ENCODE measurements at places on chromosomes 2 and 18.

DNA sequence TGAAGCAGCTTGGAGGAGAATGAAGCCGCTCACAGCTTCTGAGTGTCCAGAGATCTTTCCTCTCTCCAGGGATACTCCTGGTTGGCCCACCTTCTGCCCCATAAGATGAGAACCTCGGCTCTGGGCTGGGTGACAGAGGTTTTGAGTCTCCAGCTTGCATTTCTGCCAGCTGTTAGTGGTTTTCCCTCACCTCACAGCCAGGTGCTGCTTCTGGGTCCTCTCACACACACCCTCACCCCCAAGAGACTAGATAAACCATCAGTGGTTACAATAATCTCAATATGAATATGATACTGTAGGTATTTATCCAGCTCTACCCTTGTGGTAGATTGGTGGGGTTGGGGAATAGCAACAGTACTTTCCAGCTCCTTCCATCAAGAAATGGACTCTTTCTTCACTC, 161.7 kb upstream of the SIX3 start:
- no peak for DNase-seq

DNA sequence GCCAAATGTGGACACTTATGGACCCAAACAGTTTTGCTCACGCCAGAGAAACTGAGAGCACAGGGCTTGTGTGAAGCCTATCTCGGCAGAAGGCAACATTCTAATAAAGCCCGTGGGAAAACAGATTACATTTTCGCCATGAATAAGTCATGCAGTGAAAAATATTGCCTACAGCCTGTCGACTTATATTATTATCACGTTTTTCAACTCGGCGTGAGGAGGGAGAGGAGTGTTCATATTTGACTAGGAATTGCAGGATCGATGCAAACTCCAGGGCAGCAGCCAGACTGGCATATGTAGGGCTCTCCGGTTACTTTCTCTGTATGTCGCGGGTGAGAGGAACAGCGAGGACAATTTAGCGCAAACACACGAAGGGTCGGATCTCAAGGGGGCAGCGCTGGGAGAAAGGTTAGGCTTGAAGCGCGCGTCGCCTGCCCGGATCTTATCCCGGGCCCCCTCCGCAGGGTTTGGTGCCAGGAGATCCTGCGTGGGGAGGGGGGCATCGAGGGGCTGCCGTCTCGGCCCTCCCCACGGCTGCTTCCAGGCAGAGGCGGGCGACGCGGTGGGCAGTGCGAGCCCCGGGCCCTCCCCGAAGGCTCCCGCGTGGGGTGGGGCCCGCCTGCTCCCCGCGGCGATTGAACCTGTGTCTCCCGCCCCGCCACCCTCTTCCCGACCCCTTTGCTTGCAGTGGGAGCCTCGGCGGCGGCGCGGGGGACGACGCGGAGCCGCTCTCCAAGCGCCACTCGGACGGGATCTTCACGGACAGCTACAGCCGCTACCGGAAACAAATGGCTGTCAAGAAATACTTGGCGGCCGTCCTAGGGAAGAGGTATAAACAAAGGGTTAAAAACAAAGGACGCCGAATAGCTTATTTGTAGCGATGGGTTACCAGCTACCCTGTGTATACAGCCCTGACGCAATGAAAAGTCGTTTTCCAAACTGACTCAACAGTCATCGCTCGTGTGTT, 4.4 kb downstream of the ADCYAP1 start:
- no peak for DNase-seq

DNA sequence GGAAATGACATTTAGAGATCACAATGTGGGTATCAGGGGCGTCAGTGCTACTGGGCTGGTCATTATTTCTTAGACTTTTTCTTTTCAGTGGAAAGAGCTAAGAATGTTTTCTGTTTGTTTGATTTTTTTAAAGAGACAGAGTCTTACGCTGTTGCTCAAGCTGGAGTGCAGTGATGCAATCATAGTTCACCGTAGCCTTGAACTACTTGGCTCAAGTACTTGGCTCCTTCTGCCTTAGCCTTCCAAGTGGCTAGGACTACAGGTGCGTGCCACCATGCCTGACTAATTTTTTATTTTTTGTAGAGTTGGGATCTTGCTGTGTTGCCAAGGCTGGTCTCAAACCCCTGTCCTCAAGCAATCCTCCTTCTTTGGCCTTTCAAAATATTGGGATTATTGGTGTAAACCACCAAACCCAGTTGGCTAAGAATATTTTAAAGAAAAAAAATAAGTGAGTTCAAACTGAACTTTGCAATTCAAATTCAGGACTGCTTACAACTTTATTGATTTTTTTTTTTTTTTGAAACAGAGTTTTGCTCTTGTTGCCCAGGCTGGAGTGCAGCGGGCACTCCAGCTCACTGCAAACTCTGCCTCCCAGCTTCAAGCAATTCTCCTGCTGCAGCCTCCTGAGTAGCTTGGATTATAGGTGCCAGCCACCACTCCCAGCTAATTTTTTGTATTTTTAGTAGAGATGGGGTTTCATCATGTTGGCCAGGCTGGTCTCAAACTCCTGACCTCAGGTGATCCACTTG, 154.2 kb downstream of the MIB1 start:
- peak; percentile 76 for DNase-seq

DNA sequence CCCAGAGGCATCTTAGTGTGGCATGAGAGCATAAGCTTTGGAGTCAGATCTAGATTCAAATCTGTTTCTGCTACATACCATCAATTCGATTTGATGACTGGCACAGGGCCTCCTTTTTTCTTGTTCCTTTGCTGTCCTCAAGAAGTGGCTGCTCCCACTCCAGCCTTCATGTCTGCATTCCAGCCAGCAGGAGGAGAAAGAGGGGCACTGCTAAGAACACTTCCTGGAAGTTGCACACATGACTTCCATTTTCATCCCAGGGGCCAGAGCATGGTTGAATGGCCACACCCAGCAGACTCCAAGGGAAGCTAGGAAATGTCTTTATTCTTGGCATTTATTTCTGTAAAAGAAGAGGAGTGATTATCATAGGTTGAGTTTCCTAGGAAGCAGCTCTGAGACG, 50.4 kb downstream of the EML6 start:
- peak; percentile 11 for DNase-seq

DNA sequence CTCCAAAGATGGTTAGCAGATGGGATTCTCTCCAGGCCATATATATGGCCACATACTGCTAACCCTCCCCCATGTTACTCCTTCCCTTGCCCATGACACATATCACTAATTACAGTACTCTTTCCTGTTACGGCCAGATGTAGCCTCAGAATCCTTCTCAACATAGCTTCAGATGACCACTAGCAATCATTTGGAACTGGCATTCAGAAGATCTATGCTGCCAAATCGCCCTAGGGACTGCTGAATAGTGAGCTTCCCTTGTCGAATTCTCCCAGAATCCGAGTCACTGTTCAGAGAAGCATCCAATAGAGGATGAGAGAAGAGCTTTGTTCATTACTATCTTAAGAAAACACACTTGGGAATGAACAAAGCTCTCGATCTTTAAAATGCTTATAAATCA, 121.2 kb upstream of the TANK start:
- no peak for DNase-seq

All from choroid plexus epithelial cell (primary cell).